ENCODE measurements at places on chromosomes 3 and 15. TPM values are rescaled to one million over a fixed set of nuclear protein-coding genes. Genes with fewer than 3 reads are reported as not detected.

DNA sequence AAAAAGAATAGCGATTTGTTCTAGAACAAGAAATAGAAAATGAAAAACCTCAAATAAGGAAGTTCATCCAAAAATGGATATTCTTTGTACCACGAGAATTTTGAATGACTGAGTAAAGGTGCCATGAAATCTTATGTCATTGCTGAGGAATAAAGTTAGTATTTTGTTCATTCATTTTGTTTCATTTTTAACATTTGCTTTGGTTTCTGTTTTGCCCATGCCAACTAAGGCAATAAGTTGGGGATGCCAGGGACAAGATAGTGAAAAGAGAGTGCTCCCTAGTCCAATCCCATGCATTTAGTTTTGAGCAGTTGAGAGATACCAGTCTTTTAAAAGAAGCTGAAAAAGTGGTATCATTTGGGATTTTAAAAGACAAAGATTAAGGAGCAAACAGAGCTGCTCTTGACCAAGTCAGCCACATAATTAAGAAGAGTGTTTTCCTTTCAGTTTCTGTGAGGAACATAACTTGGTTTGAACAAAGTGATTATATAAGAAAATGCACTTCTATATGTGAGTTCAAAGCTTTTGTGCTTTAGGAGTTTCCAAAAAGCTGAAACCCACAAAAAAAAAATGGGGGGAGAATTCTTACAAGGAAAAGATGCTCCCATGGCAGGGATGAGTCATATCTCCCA is 201.4 kb downstream of the PLOD2 start:
- no peak for DNase-seq

The ECE2 gene
- 0.20 TPM for total RNA-seq

DNA sequence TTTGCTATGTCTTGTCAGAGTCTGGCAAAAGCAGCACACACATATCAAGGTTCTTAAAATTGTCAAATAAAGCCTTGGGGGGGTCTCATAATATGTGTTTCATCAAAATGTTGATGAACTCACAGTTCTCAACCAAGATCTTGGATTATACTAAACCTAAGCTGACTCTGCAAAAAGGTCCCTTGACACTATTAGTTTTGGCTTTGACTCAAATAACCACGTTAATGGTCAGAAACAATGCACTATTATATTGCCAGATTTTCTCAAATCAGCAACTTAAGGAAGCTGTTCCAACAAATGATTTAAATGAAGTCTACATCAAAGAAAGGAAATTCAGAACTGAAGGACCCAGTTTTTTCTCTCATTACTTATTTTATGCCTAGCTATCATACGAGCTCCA is 1063.9 kb downstream of the ROBO1 start:
- no peak for DNase-seq

The C2CD4A gene
- 1.1 TPM for total RNA-seq

DNA sequence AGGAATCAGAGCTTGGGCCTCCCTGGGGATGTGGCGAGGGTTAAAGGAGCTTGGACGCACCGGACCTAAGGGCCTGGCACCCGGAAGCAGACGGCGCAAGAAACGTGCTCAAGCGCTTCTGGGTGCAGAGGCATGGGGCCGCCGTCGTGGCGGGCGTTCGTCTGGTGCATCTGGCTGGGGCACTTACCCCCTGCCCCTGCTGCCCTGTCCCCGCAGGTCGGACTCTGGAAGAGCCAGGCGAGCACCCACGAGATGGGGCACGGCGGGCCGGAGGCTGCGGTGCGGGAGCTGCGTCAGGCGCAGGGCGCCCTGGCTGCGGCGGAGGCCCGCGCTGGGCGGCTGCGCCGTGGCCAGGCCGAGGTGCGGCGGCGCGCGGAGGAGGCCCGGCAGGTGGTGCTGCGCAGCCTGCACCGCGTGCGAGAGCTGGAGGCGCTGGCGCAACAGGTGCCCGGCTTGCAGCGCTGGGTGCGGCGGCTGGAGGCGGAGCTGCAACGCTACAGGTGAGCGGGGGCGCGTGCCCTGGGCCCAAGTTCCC is 2.5 kb downstream of the EFCC1 start:
- peak; percentile 71 for DNase-seq

The ITPKA gene
- total RNA-seq = 46.4 TPM

The TJP1 gene
- total RNA-seq = 69.9 TPM

The PLSCR2 gene
- 2.7 TPM for total RNA-seq

The SOX2 gene
- 0.21 TPM for total RNA-seq

The THUMPD3 gene
- 47.2 TPM for total RNA-seq

DNA sequence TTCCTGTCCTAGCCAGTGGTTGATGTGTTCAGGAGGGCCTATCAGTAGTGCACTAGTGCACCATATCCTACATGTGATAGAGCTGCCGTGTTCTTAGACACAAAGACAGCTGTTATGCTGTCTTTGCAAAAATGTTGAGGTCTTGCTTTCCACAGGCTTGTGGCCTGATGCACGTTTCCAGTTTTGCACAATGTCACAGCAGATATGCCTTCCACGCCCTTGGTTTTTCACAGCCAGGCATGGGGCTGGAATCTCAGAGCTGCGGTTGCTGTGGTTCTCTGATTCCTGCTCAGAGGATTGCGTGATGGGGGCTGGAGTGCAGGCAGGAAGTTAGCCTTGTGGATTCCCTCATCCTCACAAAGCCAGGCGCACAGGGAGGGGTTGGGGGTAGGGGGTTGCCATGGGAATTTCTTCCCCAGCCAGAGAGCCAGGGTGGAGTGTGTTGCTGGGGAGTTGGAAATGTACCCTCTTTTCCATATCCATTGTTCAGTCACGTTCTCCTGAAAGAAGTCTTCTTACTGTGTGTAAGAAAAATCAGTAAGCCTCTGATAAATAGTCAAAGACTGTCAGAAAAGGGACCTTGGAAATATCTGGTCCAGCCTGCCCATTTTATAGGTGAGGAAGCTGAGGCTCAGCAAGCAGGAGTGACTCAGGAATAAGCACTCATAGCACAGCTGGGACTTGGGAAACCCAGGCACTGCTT is 79.4 kb downstream of the SMAD3 start:
- no peak for DNase-seq

- no peak for DNase-seq
Measured at GRCh38 chr3:29286478-29287240, 5.8 kb downstream of the RBMS3 start.

The TRAIP gene
- 5.3 TPM for total RNA-seq

Measured in left colon (tissue), 2 donors.